Bone marrow (tissue), 2 donors: ENCODE measurements at places on chromosomes 3 and 15.

- no peak for DNase-seq
Observed at GRCh38 chr15:70875001-70875782, 17.0 kb downstream of the THAP10 start.

DNA sequence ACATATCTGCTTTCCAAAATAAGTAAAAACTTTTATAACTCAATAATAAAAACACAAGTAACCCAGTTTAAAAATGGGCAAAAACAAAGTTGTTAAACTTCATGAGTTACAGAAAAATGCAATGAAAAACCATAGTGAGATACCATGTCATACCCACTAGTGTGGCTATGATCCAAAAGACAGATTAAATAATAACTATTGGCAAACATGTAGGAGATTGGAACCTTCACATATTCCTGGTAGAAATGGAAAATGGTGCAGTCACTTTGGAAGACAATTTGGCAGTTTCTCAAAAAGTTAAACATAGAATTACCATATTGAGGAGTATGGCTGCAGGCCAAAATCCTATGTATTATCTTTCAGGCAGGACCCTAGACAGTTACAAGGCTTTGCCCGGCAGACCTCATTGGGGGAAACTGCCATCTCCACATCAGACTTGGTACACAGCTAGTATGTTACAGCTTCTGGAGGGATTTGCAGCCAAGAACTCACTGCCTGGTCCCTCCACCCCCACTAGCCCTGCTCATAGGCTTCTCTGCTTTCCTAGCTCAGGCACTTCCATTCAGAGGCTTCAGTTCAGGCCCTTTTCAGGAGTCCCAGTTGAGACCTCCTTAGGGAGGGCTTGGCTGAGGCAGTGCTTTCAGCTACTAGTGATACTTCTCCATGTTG, 147.8 kb downstream of the NEK10 start:
- DNase-seq = no peak

DNA sequence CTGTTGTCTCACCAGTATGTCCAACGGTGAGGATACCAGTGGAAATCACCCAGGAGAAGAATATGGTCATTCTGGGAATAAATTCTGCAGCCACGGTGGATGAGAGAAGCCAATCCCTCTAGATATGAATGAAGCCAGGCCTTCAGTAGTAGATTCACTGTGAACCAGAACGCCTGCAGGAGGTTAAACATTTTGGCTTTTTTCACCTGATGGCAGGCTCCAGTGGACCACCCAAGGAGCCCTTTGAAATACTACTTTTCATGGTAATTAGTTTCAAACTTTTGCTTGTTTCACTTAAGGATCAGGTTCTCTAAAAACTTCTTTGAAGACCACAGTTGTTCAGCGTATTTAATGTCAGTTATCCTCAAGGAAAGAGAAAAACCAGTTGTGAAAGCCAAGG, 353.4 kb downstream of the RORA start:
- DNase-seq = no peak

DNA sequence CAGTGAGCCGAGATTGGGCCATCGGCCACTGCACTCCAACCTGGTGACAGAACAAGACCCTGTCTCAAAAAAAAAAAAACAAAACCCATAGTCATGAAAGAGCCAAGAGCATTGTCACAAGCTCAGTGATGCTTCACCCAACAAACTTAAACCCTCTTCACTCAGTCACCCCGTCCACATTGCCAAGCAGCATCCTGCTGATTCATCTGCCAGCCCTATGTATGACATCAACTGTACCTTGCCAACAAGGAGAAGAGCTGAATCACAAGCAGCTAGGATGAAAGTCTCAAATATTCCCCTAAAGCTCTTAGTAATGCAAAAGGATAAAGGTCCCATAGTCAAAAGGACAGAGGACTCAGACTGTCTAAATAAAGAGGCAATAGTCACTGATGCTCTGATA, 90.0 kb downstream of the ANO10 start:
- no peak for DNase-seq

- DNase-seq = no peak
Observed at GRCh38 chr15:56942118-56942517, 23.7 kb downstream of the TCF12 start.

- DNase-seq = no peak
Observed at GRCh38 chr3:186839874-186840641, 2.5 kb upstream of the ADIPOQ start.

GRCh38 chr15:37572401-37572800, 362.0 kb upstream of the TMCO5A start:
- no peak for DNase-seq

DNA sequence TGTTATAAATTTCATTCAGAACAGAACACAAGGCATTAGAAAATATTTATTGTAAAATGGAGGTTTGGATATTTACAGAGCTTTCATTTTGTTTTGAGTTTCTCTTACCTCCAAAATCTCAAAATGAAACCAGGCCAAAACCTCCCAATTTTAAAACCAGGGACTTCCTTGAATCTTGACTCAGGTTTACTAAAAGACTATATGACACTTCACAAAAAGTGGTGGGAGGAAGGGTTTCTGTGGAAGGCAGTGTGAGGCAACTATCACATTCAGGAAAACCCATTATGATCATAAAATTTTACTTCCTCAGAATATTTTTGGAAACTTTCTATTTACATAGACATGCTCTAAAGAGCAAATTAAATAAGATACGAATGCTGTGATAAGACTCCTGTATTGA, 205.8 kb upstream of the EOMES start:
- DNase-seq = no peak

DNA sequence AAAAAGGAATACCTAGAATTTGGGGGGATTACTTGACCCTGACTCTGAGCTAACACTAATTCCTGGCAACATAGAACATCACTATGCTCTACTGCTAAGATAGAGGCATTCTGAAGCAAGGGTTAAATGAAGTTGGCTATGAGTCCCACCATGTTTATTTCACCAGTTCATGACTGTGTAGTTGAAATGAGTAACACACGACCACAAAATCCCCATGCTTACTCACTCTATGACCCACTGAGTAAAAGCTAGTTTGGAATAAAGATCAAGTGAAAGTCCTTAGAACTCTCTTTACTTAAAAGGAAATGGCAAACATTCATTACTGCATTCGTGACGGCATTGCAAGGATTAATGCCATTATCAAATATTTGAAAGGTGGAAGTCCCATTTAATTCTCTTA, 47.4 kb downstream of the MRPL46 start:
- DNase-seq = no peak

DNA sequence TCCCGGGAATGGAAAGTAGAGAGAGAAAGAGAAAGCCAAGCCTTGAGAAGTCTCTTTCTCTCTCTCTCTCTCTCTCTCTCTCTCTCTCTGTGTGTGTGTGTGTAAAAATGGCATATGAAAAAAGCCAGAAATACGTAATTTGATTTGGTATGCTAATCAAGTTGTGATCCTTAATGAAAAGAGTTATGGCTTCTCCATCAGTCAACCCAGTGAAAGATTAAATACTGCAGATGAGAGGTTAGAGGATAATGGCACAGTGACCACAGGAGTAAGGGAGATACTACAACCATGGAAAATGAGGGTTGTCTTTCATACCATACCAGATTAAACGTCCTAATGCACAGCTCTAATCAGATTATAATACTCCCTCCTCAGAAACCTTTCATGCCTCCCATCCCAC, 193.5 kb upstream of the SOX2 start:
- DNase-seq = no peak

DNA sequence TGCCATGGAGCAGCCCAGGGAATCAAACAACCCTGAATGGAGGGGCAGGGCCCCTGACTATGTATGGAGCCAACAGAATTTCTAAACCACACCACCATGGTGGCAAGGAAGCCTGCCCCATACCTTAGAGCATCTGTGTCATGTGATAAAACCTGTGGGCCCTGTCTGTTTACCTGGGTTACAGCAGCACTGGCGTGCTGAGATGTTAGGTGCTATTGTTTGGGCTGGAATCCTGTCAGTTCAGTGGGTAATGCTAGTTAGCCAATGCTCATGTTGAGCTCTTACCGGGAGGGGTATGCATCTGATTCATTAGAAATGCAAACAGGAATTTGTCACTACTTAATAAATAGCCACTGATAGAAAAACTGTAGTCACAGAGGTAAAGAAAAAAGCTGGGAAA, 63.5 kb upstream of the ETV5 start:
- DNase-seq = no peak

GRCh38 chr3:66098436-66098835, 59.7 kb upstream of the MAGI1 start:
- no peak for DNase-seq

DNA sequence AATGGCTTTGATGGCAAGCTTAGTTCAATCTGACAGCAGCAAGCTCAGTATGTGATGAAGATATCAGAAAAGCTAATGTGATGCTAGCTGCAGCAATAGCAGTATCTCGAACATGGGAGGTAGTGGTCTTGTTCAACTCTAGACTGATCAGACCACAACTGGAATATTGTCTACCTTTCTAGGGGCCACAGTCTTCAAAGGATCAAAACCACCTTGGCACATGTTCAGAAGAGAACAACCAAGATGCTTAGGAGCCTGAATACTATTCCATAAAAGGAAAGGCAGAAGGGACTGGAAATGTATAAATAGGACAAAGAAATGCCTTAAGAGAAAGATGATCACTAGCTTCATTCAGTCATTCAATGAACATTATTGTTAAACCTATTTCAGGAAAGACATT, 2.3 kb downstream of the C3orf70 start:
- DNase-seq = no peak

DNA sequence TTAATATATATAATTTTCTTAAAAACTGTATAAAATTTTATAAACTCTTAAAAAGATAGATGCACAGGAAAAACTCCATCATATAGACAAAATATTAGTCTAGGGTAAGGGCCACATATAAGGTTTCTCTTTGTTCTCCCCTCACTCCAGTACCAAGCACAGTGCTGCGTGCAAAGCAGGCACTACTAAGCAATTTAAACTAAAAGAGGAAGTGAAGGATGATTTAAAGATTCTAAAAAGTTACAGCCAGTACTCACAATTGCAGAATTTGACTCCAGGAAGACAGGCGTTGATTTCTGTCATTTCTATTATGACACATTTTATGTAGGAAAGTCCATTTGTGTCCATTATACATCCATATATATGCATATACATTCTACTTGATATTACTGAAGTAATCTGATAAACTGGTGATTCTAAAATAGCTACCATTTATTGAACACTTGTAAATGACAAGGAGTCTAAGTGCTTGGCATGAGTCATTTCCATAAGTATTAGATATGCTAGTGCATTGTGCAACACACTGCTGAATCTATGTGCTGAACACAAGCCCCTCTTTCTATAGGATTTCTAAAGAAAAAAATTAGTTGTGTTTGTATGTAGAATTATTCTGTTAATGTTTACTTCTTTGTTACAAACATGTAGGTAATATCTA, 785.5 kb upstream of the ARRDC4 start:
- DNase-seq = no peak

DNA sequence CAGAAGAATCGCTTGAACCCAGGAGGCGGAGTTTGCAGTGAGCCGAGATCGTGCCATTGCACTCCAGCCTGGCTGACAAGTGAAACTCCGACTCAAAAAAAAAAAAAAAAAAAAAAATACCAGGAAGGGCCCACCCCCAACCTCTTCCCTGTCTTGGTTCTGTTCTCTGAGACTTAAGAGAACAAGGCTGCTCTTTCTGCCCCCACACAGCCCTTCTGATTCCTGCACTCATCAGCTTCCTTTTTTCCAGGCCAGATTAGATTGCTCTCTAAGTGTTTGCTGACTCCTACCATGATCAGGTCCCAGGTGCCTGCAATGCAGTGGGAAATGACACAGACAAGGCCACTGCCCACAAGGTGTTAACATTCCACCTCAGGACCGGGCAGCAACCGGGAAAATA, 13.0 kb downstream of the TMEM44 start:
- DNase-seq = no peak

DNA sequence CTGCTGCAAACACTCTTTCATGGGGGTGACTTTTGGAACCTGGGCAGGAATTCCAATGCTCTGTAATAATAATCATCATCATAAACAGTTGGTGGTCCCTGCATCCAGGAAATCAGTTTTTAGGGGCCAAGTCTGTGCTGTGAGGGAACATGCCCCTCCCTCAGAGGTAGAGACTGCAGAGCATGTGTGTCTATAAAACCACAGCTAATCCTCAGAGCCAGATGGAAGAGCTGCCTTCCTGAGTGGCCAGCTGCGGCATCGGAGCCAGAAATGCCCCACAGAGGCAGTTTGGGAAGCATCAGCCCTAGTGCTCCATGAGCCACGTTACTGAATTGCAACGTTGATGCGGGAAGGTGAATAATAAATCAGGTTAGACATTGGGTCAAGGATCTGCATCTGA, 12.9 kb upstream of the TPM1 start:
- DNase-seq = no peak

DNA sequence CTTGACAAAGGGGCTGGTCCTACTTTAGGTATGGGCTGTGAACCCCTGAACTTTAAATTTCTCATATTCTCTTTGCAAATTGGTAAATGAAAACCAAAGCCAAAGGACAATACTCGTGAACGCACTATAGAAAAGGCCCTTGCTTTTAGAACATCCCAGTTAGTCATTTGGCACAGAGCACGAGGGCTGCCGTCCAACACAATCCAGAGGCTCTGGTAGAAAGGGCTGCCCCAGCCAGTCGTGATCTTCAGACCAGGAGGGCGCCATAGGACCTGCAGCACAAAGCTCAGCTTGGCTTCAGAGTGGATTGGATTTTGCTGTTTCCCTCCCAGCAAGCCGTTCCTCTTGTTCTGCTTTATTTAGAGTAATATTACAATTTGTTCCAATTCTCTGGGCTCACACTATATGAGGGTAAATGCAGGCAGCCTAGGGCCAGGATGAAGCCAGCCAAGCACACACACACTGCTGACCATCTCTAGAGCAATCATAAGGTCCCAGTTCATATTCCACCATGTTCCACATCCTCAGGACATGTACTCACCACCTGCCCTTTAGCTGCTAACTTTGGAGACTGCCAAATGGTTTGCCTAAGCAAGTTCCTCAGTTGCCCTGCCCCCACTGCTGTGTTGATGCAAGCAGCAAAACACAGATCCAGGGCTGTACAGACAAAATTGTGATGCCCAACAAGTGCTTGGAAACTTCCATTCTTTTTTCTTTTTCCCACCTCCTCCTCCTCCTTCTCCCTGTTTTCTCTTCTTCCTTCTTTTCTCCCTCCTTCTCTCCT, 6.0 kb upstream of the BFSP2 start:
- no peak for DNase-seq

DNA sequence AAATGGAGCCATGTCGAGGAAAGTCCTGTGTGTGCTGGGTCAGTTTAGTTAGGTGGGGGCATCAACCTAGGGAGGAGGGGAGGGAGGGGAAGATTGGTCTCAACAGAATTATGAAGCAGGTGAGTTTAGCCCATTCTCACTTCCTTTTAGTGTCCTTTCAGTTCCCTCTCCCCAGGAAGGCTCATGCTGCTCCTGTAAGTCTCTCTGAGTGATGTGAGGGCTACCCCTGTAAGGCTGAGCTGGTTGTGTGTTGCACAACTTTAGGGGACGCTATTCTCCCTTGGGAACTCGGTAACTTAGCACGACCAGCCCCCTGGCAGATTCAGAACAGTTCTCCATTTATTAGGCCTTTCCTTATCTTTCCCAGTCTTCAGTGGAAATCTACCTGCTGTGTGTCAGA, 21.2 kb downstream of the IL5RA start:
- DNase-seq = no peak
